ENCODE measurements at places on chromosomes 13 and 19. TPM values are rescaled to one million over a fixed set of nuclear protein-coding genes. Genes with fewer than 3 reads are reported as not detected.

CYP2S1 gene
- 2.0 TPM for total RNA-seq

ZSCAN22 gene
- total RNA-seq: 1.5 TPM

CEBPA gene
- 2.9 TPM for total RNA-seq

PSG11 gene
- not detected for total RNA-seq

C1QTNF9B gene
- not detected for total RNA-seq

C19orf85 gene
- total RNA-seq: not detected

PSG1 gene
- not detected for total RNA-seq

GRIN3B gene
- 5.4 TPM for total RNA-seq

- peak; percentile 76 for DNase-seq
Measured at GRCh38 chr19:18344582-18344950, 4.2 kb downstream of the PGPEP1 start.

DNA sequence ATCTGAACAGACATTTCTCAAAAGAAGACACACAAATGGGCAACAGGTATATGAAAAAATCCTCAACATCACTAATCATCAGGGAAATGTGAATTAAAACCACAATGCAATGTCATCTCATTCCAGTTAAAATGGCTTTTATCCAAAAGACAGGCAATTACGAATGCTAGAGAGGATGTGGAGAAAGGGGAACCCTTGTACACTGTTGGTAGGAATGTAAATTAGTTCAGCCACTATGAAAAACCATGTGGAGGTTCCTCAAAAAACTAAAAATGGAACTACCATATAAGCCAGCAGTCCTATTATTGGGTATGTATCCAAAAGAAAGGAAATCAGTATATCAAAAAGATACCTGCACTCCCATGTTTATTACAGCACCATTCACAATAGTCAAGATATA is 24.7 kb upstream of the ZC3H13 start:
- DNase-seq: no peak

DNA sequence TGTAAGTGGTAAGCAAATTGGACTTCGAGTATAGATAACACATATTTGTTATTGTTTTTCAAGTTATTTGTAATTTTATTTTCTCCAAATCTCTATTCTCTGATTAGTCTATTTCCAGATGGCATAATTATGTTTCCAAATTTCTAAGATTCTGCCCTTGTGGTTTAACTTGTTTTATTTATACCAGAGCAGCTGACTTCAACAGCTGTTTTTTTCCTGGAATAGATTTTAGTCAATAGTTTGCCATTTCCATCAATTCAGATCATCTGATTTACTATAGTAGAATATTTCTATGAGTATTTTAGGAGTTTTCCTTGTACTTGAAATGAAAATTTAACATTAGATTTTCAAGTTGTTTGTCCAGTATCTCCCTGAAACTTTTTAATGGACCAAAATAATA is 848.7 kb upstream of the MIR17HG start:
- no peak for DNase-seq

GRCh38 chr13:77699059-77699680 is 1.7 kb downstream of the SLAIN1 start:
- DNase-seq: no peak

DNA sequence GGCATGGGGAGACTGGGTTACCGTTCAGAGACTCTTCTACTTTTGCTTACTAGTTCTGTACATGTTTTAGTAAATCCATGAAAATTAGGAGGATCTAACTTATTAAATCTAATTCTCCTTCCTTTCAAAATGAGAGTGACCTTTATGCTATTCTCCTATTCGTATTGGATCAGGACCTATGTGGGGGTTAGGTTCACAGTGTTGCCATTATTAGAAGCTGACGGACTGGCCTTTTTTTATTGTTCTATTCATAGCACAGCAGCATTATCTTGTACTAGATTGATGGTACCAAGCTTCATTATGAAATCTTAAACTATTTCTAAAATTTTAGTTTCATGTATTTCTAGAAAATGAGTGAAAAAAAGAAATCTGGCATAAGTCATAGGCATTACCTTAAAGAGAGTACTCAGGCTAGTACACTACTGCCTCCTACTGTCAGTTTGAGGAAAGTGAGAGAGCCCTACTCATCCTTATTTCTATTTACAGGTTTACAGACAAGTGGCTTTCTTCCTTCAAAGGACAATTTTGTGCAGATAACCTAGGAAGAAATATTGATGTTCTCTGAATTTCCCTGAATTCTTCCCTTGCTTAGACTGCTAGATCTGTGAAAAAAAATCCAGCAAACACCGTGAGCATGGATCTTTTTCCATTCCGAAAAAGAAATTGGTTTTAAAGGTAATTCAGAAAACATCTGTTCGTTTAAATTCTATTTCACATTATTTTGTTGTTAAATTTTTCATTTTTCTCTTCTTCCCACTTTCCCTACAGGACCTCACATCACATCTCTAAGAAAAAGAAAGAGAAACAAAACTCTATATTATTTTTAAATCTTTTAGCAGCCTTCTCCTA is 485.5 kb downstream of the DIAPH3 start:
- DNase-seq: peak; percentile 65

GRCh38 chr19:41327576-41328156 is 17.7 kb downstream of the CCDC97 start:
- DNase-seq: no peak

DNA sequence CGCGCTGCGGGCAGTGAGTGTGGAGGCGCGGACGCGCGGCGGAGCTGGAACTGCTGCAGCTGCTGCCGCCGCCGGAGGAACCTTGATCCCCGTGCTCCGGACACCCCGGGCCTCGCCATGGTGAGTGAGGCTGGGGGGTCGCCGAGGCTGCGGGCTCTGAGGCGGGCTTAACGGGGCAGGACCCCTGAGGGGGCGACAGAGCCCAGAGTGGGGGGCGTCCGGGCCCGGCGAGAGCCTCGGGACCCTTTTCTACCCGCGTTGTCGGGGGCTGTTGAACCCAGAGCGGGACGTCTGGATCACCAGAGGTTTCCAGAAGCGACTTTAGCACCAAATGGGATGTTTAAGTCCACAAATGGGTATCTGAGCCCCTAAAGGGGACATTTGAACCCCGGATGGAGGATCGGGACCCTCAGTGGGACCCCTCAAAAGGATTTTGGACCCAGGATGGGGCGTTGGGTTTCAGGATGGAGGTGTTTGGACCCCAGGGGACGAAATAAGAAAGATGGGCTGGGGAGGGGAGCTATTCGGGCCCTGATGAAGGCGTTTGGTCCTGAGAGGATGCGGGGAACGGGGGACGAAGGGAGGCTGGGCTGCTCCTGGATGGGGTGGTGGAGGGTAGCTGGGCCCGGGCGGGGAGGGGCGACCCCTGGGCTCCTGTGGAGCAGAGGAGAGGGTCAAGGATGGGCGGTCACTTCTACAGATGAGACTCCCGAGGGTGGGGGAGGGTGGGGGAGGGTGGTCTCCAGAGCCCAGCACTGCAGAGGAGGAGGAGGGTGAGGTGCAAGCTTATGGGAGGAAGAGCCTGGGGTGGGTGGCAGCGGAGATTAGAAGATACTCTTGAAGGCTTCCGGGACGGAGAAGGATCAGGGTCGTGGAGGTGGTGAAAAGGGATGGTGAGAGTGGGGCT is at the start of gene CALM3:
Gene CALM3, plus strand, starts transcription at position 13 of the 907 bp plus-strand sequence. Its CDS starts 105 bp downstream, at position 118.
- DNase-seq: peak; percentile 39

GRCh38 chr13:33184112-33184490 is 101.5 kb downstream of the STARD13 start:
- DNase-seq: no peak

GRCh38 chr19:36113894-36114720 is 568 bp downstream of the POLR2I start:
- peak; percentile 45 for DNase-seq

DNA sequence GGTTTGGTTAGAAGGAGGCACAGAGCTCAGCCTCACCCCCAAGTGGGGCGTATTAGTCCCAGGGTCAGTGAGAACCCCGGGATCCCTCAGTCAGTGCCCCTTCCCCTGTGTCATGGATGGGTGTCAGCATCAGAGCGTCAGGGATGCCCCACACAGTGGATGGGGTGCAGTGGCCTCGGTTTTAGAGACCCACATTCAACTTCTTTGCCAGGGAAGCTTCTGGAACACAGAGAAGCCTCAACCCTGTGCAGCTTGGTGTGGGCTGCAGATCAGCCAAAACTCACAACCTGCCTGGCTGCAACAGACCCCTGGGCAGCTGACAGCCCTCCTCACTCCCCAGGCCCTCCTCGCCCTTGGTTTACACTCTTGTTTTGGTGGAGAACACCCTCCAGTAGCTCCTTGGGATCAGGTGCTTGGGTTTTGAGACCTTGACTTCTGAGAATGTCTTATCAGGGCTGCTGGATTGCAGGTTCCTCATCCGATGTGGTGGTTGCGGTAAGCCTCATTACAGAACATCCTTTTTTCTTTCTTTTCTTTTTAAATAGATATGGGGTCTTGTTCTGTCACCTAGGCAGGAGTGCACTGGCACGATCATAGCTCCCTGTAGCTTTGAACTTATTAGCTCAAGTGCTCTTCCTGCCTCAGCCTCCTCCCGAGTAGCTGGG is 11.0 kb downstream of the ZNF333 start:
- no peak for DNase-seq

DNA sequence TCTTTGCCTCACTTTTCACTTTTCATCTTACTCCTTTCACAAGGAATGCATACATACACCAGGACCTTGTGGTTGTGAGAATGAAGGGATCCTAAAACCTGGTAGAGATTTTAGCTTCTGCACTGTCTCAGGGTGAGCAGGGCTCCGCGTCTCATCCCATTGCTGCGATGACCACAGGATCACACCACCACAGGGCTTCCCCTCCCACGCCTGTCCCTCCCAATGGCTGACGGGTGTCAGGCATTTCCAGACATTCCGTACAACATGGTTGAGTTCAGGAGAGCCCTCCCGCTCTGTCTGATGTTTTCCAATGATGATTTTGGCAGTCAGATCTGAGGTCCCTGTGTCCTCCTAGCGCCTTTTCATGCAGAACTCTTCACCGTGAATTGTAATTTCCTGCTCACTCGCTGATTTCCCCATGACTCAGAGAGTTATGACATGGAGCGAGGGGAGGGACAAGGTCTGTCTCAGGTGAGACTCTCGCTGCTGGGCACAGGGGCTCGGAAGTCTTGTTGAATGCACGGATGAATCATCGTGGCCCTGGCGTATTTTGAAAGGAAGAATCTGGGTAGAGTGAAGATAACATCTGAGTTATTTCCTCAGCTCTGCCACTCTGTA is 102.8 kb downstream of the TEX29 start:
- DNase-seq: no peak

DNA sequence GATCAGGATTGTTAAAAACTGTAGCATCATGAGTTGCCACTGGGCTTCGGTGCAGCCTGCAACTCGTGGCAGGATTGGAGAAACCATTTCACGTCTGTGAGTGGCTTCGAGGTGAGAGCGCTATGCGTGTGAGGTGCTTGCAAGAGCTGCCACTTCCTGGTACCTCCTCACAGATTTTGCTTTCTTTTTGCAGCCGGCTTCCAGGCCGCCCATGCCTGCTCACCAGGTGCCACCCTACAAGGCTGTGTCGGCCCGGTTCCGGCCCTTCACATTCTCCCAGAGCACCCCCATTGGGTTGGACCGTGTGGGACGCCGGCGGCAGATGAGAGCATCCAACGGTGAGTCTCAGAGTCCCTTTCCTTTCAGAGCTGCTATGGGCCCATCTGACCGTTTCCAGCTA is 57.9 kb upstream of the C1QTNF9 start:
- DNase-seq: no peak

GRCh38 chr19:40216013-40216776 is 2.0 kb downstream of the TTC9B start:
- DNase-seq: no peak

- DNase-seq: no peak
Measured at GRCh38 chr19:33388231-33388724, 14.8 kb downstream of the CEBPG start.

DNA sequence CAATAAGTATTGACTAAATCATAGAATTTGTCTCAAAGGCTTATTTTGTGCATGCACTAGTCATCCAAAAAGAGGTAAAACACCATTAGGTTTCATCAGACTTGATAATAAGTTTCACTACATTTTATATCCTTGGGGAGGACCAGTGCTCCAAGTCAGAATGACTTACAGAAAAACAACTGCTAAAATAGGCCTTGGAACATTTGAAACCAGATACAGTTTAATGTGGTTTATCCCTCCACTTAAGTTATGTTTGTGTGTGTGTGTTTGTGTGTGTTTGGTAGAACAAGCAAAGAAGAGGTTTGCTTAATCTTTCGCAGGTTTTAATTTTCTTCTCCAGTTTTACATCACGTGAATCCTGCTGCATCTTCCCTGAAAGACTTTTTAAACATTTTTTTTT is 570.9 kb downstream of the PCDH9 start:
- no peak for DNase-seq

DNA sequence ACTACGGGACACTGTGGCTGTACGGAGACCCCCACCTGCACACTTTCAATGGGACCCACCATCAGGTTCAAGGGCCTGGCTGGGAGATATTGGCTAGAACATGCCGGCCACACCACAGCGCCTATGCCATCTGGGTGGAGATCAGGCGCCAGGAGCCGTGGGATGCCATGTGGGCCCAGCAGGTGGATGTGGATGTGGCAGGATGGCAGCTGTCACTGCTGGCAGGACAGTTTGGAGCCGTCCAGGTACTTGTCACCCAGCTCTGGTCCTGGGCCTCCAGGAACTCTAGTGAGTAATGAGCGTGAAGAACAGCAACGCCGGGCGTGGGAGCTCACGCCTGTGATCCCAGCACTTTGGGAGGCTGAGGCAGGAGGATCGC is 15.7 kb upstream of the FXYD3 start:
- no peak for DNase-seq

- no peak for DNase-seq
Measured at GRCh38 chr19:16944626-16945363, 56.0 kb downstream of the F2RL3 start.

GRCh38 chr13:24502533-24503378 is 9.8 kb downstream of the PARP4 start:
- peak; percentile 62 for DNase-seq

- no peak for DNase-seq
Measured at GRCh38 chr19:10805065-10805757, 30.8 kb downstream of the TMED1 start.

DNA sequence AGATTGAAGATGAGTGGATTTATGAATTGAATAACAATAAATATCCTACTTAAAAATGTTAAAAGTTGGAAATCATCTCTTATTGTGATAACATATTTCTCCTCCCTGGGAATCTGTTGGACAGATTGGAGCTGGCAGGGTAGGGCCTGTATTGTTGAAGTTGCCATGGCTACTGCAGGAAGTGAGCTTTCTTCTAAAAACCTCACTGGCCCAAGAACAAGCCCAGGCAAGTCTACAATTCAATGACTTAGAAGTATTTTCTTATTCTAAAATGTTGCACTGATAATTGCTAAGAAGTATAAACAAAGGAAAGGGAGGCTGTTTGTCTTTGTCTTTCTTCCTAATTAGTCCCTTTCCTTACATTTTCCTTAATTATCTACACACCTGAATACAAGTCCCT is 112.1 kb downstream of the DLEU7 start:
- no peak for DNase-seq

Data from neural progenitor cell (in vitro differentiated cells).